ENCODE measurements at places on chromosomes 16 and 17.

- DNase-seq, result no peak
Measured at GRCh38 chr16:10750793-10751192, 7.2 kb downstream of the NUBP1 start.

GRCh38 chr16:69350536-69351133 is 951 bp downstream of the TMED6 start:
- no peak for DNase-seq

DNA sequence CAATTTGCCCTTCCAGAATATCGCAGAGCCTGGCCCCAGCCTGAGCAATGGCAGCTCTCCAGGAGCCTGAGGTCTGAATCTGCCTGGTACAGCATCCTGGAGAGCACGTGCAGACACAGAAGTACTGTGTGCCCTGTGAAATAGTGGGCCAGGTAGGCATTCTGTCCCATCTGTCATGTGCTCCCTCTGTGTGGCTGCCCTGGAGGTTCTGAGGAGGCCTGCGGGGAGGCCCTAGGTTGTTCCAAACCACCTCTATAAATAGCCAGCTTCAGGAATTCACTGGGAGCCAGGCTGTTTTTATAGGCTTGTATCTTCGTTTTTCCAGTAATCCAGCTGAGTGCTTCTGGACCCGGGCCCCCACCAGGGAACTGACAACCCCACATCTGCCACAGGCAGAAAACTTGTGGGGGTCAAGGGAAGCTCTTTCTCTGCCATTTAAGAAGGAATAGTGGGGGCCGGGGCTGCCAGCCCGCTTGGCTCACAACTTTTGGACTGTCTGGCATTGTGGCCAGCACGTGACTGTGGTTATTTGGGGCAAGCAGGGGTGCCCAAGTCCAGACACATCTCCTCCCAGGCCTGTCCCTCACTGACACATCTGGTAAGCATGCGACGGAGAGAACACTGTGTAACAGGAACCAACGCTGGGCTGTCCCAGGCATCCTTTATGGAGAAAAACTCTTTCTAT is 356.3 kb upstream of the TNRC6C start:
- no peak for DNase-seq

DNA sequence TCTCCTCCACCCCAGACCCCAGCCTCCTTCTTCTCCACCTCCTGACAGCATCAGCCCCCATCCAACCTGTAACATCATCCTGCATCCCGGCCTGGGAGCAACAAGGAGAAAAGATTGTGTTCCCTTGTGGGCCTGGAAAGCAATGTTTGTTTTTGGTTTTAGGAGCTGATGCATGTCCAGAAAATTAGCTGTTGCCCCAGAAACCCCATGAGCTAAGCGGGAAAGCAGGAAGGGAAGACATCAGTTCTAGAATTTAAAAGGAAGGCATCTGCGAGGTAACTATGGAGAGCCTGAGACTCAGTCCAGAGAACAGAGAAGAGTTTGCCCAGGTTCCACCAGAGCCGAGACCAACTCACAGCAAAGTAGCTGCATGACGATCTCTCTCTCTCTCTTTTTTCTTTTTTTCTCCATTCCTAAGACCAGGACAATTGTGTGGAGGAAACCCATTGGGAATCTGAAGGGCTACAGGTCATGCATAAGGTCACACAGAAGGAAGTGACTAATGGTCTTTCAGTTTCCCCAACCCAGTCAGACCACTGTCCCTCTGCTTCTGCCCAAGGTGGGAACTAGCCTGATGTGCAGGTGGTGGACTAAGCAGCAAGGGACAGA is 124.4 kb downstream of the SLC39A11 start:
- DNase-seq, result no peak

GRCh38 chr16:72172105-72173034 is at the start of gene PMFBP1:
Gene PMFBP1, minus strand, starts transcription at chr16:72172155. Its CDS starts 947 bp downstream, at chr16:72171208.
- no peak for DNase-seq

DNA sequence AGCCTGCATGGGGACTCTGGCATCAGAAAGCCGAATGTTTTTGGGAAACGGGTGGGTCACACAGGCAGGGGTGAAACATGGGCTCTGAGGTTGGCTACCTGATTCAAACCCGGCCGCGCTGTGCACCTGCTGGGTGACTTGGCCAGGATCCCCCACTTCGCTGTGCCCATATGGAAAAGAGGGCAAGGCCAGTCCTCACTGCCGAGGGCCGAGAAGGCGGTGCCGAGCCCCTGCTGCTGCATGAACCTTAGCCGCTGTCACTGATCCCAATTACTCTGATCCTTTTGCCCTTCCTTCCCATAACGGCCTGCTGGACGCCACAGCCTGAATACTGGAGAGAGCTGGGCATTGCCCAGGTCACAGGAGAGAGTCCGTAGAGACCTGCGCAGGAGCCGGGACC is 17.7 kb downstream of the KDM8 start:
- DNase-seq, result no peak

GRCh38 chr16:69309316-69309715 is 1.8 kb upstream of the VPS4A start:
- no peak for DNase-seq

GRCh38 chr17:50479522-50480141 is 972 bp downstream of the RSAD1 start:
- DNase-seq, result peak; percentile 91

DNA sequence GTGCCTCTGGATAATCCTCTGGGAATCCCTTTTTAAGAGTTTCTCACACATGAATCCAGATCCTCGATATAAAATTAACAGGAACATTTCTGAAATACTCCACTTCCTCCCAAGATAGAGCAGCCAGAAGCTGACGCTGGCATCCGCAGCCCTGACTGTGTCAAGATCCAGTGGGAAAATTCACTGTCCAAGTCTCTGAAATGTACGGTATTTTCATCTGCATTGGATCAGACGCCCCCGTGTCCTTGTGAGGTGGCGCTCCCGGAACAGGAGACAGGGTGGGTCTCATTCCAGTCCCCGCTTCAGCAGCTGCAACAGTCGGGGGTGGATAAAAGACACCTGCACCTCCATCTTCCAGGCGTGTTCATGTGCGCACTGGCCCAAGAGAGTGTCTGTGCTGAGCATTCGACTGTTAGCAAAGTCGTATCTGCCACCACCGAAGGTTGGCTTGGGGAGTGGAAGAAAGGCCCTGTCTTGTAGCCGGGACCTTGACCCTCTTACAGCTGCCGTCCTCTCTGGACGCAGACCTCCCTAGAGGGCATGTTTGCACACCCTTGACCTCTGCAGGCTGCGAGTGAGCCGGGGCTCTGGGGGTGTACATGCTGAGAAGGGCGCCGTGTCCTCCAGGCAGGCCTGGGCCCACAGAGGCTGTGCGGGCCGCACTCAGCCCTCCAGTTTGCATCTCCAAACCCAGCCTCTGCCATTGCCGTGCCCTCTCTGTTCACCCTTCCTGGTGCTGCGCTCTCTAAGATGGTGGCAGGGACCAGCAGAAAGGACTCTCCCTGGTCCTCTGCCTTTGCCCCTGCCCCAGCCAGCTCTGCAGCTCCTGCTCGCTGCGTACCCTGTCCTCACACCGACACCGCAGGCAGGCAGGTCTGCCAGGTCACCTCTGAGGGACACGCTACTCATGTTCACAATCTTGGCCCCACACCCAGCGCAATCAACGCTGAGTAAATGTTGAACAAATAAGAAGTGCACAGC is 72.0 kb upstream of the CHMP6 start:
- DNase-seq, result no peak

DNA sequence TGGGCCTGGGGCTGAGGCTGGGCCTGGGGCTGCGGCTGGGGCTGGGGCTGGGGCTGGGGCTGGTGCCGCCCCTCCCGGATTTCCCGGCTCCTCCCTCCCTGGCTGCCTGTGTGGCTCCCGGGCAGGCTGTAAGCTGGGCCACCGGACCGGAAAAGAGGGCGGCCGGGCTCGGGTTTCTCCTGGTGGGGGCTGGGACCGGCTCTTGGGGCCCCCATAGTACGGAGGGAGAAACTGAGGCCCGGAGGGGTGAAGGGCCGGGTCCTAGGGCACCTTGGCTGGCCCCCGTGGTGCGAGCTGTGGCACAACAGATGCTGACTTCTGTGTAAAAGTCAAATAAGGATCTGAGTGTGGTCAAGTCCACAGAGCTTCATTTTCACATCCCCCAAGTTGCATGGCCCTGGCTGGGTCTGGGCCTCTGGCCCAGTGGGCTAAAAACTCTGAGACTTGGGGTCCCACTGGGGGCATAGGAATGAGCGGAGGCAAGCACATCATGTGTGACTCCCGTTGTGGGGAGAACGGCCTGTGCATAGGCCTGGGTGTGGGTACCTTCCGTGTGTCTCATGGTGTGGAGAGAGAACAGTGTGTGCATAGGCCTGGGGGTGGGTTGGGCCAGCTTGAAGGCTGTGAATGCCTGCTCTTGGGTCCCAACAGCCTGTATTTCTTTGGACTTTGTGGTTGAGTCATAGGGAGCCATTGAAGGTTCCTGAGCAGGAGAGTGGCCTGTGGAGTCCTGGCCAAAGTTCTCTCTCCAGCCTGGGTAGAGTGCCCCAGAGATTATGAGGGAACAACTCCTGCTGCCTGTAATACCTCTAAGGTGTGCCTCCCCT is 123.9 kb upstream of the CIBAR2 start:
- no peak for DNase-seq

DNA sequence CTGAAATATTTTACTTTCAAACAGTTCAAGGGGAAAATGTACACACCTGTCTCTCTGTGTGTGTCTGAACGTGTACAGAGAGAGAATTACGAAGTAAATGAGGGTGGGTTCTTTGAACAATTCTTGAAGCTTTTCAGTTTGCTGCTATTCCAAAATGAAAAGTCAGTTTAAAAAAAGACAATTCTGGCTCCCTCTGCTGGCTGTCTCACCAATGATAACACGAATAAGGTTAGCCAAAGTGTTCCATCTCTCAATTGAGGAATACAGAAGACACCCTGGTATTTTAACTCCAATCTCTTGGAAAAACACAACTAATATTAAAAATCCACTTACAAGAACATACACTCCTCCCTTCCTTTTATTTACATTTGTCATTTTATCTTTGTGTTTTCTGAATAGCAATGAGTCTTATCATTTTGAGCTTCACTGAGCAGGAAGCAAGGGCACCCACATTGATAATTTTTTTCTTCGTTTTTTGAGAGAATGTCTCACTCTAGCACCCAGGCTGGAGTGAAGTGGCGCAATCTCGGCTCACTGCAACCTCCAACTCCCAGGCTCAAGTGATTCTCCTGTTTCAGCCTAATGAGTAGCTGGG is 20.5 kb downstream of the EFTUD2 start:
- DNase-seq, result peak; percentile 56

- no peak for DNase-seq
Measured at GRCh38 chr17:19339341-19339815, 23.1 kb downstream of the B9D1 start.

GRCh38 chr16:53504665-53505064 is 1.7 kb upstream of the AKTIP start:
- no peak for DNase-seq

DNA sequence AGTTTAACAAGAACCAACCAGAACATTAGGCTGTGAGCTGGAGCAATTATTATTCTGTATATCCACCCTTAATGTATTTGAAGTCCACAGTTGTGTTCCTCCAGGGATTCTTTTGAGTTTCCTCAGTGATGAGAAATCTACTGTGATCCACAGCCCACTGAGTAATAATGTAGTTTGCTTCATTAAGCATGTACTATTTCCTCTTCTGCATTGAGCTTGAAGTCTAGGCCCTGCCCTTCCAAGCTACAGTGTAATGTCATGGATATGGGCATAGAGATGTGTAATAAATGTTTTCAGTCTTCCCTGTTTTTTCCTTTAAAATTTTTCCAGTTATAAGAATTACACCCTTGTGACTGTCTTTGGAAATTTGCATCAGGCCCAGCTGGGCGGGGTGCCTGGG is 36.4 kb upstream of the SLC12A3 start:
- no peak for DNase-seq

GRCh38 chr16:15542261-15542660 is 100.7 kb downstream of the MARF1 start:
- no peak for DNase-seq

GRCh38 chr16:4393240-4393600 is 21.6 kb downstream of the VASN start:
- DNase-seq, result no peak

DNA sequence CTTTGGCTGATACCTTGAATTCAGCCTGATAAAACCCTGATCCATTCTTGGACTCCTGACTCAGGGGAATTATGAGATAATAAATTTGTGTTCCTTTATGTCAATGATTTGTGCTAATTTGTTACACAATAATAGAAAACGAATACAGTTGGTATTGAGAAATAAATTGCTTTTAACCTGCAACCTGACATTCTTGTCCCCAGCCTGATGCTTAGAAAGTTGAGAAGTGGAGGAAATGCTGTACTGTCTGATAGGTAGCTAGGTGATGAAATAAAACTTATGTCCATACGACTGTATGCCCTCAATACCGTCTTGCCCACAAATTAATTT is 10.5 kb downstream of the IQCK start:
- DNase-seq, result no peak

DNA sequence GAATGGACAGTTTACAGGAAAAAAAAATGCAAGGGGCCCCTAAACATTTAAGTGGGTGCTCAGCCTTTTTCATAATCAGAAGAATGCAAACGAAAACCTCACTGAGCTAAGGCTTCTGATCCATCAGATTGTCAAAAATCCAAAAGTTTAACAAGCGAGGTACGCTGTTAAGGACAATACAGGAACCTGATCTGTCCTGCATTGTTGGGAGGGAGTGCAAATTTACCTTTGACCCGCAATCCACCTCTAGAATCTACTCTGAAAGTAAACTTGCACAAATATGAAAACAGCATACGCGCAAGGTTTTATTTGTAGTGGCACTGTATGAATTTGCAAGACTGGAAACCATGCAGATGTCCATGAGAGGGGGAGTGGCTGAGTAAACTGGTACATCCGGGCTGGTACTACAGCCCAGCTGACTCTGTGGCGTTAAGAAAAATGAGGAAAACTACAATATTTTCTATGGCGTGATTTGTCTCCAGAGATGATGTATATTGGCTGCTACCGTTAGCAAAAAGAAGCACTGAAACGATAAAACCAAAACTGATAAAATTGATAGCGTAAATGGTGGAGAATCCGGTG is 28.8 kb upstream of the ST6GALNAC1 start:
- no peak for DNase-seq

- DNase-seq, result no peak
Measured at GRCh38 chr16:61836804-61837393, 199.3 kb downstream of the CDH8 start.

- no peak for DNase-seq
Measured at GRCh38 chr17:48547808-48548522, 3.1 kb upstream of the HOXB2 start.

DNA sequence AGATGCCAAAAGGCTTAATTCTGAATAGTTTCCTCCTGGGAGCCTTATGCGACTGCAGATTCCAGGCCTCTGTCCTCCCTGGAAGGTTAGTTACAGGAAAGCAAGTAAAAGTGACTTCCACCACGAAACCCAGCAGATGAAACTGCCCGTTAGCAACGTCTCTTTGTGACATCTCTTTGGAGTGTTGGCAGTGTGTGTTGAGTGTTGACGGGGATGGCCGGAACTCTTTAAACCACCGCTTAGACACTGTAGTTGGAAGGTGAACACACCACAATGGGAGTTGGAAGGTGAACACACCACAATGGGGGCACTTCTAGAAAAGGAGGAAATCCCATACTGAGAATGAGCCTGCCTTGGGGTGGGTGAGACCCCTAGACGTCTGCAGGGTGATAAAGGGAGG is 858 bp downstream of the SKAP1 start:
- no peak for DNase-seq

Data from BE2C (cell line).